ENCODE measurements at places on chromosomes 3 and 15.
A peak's percentile ranks its signal among the peaks of the same experiment; 100 is the strongest.

DNA sequence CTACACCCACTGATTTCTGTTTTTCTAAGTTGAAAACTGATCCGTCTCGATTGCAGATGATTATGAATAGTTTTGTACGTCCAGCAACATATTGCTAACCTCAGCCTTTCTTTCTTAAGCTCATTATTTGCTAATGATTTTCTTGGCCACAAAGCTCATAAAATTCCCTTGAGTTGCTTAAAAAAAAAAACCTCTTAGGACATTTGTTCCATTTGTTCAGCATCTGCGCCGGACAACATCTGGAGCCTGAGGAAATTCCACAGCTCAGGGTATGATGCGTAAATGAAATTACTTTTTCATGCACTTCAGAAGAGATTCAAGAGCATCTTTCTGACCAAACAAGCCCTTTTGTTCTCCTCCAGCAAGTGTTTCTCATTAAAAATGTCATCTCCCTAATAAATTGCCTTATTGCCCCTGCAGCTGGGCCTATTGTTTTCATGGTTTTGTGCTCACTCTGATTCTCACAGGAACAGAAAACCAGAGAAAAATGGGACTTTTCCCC, 249.1 kb upstream of the MCTP2 start:
- no peak for DNase-seq

DNA sequence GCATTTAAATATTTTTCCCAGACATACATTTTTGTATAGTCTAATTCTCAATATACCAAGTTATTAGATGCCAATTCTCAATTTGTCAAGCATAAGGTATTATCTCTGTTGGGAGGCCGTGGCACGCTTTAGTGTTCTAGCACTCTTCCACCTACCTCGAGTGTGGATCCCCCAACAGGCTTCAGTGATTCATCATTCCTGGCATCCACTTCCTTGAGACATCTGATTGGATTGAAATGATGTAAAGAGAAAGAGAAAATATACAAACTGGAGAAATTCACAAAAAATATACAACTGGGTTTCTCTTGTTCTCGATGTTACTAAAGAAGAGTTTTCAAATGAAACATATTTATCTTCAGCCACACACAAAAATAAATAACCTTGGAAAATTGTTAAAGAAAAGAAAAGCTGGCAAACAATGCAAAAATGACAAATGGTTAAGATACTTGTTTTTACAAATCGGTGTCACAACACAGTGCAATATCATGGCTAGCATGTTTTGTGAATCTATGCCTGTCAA, 218.0 kb upstream of the CDIN1 start:
- peak; percentile 3 for DNase-seq

GRCh38 chr3:151867666-151868065, 5.8 kb upstream of the SUCNR1 start:
- DNase-seq: no peak

- DNase-seq: no peak
These were observed 116.9 kb downstream of the TP63 start for GRCh38 chr3:189748046-189748445.

DNA sequence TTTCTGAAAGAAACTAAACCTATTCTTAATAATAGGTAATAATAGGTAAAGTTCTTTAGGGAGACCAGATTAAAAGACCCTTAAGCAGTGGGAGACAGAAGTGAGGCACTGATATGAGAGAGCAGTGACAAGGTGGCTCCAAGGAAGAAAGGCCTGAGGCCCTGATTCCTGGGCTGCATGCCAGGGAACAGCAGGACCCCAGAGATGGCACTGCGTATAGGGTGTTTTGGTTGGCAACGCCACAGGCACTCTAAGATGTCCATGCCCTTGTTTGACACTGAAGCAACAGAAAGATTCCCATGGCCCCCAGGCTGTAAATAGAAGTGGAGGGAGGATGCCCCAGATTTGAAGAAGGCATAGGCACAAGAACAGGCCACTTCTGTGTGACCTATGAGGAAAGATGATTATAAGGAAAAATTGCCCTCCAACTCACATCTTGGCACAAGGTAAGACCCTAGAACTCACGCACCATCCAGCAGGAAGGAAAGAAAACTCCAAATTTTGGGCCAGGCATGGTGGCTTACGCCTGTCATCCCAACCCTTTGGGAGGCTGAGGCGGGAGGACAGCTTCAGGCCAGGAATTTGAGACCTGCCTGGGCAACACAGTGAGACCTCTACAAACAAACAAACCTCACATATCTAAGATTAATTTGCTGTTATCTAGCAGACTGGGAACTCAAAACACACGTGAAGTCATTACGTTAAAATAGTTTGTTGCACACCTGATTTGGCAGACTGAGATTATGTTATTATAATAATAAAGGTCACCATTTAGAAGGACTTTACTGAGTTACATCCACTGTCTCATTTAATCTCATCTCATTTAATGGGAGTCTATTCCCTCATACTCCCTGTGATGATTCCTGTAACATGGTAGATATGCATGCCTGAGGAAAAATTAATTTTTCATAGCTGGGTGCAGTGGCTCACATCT, 10.5 kb upstream of the BLM start:
- DNase-seq: no peak

- no peak for DNase-seq
These were observed 81.7 kb downstream of the HCN4 start for GRCh38 chr15:73287019-73287418.

- no peak for DNase-seq
These were observed 113.2 kb downstream of the PTPRG start for GRCh38 chr3:61674596-61674995.

- no peak for DNase-seq
These were observed 50.2 kb upstream of the VGLL3 start for GRCh38 chr3:87041191-87041590.

- DNase-seq: no peak
These were observed 55.8 kb upstream of the VILL start for GRCh38 chr3:37934631-37935289.

- no peak for DNase-seq
These were observed 61.0 kb downstream of the ISG20 start for GRCh38 chr15:88699861-88700260.

- no peak for DNase-seq
These were observed 21.6 kb downstream of the UACA start for GRCh38 chr15:70741677-70742293.

- no peak for DNase-seq
These were observed 20.2 kb downstream of the TGFBR2 start for GRCh38 chr3:30626443-30627180.

GRCh38 chr15:89870006-89870405, 23.8 kb downstream of the AP3S2 start:
- DNase-seq: no peak

GRCh38 chr3:123807820-123808219, 76.3 kb downstream of the MYLK start:
- DNase-seq: no peak

- DNase-seq: no peak
These were observed 249.8 kb downstream of the ALCAM start for GRCh38 chr3:105616374-105617121.

- DNase-seq: no peak
These were observed 49.4 kb upstream of the FMN1 start for GRCh38 chr15:33243869-33244268.

- DNase-seq: peak; percentile 63
These were observed 615 bp downstream of the VPS18 start for GRCh38 chr15:40894681-40895448.

DNA sequence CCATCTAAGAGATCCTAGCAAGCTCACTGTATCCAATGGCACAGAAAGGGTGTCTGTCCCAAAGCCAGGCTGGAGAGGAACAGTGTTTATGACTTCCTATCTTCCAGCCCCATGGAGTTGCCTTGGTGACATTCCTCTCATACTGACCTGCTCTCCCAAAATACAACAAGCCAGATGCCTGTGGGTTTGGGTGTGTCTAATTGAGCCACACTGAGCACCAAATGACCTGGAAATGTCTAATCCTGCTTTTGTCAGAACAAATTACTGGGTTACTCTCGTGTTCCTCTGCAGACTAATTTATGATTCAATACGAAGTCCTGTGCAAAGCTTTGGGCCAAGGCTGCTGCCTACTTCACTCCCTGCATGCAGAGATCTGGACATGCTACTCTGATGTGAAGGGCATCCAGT, 98.1 kb upstream of the STRIT1 start:
- DNase-seq: peak; percentile 32

DNA sequence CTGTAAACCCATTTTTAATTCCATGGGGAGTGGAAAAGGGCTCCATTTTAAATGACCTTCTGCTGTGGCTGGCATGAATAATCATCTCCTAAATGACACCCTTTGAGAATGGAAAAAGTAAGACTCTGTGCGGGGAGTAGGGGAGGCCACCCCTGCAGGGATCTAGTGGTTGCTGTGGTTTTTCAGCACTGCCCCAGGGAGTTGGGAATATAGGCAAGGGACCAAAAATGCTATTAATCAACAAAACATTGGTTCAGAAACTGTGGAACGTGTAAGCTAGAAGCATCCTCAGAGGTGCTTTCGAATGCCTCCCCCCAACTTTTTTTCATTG, 30.1 kb upstream of the ADAMTS7 start:
- no peak for DNase-seq

GRCh38 chr15:94834494-94834893, 603.1 kb downstream of the MCTP2 start:
- no peak for DNase-seq

DNA sequence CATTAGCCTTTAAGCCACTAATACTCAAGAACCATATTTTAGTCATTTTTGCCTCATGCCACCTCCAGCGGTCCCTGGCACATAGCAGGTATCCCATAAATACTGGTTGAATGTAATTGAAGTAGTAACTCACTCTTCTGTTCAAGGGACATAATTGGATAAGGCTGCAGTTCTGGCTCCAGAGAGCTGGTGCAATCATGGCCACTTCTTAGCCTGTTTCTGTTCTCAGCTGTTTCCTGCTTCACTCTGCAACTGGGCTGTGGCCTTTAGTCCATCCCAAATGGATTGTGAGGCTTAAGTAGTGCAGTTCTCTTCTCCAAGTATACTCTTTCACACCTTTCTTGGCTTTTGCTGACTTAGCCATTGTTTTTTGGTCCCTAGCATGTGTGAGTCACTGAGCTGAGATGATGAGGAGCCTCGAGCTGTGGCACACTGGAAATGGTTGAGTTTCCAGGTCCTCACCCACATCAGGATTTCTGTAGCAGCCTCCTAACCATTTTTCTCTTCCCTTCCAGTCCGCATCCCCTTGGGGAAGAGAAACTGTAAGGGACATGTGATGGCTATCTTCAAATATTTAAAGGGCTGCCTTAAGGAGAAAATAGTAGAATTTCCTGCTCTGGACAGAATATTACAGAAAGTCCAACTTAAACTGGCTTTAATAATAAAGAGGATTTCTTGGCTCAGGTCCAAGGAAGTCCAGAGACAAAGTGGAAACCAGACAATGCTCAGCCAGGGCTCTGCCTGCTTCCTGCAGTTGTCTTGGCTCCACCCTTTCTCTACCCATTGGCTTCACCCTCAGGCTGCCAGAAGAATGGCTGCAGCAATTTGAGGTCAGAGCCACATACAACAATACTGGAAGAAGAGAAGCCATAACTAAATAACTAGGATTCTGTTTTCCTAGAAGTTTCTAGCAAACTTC, 305.4 kb upstream of the ROPN1 start:
- no peak for DNase-seq

DNA sequence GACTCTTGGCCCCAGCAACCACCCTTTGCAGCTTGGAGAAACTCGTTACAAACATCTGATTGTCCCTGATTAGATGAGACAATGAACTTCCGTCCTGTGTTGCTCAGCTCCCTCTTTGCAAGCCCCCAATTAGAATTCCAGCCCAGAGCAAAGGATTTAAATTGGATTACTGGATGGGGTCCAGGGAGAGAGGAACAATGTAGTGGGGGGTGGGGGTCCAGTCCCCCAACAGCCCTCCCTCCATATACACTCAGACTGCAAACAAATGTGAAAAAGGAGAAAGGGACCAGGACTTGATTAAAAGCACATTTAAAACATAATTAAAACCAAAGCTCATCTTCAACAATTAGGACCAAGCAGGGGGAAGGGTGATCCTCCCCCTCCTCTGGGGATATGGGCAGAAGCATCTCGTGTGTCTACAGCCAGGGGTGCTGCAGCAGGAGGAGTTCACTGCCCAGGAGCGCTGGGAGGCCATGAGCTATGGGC, 71.7 kb upstream of the TMEM115 start:
- DNase-seq: no peak

GRCh38 chr3:165713479-165713878, 123.7 kb downstream of the BCHE start:
- no peak for DNase-seq

DNA sequence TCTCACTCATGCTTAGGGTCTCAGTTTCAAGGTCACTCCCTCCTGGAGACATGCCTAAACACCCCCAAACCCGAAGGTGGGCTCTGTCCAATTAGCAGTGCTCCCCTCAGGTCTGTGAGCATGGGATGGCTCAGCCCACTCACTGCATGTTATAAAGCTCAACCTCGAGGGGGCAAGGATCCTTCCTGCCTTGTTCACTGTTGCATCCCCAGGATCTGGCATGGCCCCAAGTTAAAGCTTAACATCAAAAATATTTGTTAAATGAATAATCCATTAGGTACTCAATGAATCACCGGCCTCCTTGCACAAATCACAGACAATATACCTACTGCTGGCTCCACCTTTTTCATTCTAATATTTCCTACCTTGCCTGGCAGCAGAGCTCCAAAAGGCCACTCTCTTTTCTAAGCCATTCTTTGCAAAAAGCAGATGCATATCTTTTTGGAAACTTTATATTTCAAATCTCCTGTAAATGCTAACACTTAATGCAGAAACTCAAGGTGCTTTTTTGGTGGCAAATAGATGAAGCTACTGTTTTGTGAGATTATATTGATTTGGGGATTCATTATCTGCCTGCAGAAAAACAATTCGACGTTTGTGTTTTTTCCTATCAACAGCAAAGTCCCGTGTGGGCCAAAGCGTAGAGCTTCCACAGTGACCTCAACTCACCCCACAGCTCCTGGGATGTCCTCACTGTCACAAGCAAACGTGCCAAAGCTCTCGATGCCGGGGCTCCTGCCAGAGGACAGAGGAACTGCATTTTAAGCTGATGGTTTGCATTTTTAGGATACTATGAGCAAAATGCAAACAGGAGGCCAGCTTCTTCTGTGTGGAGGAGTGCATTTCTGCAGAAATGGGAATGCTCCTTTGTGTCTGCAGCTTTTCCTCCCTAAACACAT, 35.4 kb downstream of the PCOLCE2 start:
- DNase-seq: no peak

DNA sequence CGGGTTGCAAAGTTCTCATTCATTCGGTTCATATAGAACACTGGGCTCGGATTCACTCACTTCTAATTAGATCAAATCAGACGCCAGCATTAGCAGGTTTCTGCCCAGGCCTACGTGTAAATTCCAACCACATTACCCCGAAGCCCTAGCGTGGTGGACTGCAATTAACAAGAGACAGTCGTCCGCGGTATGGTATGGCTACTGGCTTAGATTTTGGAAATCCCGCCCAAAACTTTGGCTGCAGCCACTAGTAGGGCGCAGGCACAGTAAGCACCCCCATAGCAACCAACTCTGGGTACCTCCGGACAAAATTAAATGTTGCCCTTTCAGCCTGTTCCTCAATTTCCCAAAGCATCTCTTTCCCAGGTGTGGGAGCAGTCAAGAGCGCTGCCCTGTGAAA, 771 bp downstream of the RARRES1 start:
- DNase-seq: no peak

- no peak for DNase-seq
These were observed 383.6 kb downstream of the LPP start for GRCh38 chr3:188537606-188538005.
